ENCODE measurements at places on chromosomes 11 and 22. TPM values are rescaled to one million over a fixed set of nuclear protein-coding genes. Genes with fewer than 3 reads are reported as not detected.

GRCh38 chr11:91921974-91922373, 302.6 kb upstream of the FAT3 start:
- no peak for DNase-seq

DNA sequence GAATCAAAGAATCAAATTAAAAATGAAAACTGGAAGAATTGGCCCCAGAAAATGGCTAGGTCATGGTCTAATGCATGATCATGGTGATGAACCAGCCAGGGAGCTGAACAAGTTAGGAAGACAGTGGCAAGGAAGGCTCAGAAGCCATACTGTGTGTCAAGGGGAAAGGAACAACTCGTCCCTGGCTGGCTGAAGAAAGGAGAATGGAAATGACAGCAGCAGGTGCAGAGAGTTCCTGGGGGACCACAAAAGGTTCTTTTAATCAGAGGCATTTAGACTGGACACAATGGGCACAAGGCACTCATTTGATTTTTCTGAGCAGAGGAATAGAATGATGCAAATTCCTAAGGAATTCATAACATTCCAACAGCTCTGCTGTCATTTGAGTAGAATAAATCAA, 209.9 kb downstream of the LARGE1 start:
- no peak for DNase-seq

DNA sequence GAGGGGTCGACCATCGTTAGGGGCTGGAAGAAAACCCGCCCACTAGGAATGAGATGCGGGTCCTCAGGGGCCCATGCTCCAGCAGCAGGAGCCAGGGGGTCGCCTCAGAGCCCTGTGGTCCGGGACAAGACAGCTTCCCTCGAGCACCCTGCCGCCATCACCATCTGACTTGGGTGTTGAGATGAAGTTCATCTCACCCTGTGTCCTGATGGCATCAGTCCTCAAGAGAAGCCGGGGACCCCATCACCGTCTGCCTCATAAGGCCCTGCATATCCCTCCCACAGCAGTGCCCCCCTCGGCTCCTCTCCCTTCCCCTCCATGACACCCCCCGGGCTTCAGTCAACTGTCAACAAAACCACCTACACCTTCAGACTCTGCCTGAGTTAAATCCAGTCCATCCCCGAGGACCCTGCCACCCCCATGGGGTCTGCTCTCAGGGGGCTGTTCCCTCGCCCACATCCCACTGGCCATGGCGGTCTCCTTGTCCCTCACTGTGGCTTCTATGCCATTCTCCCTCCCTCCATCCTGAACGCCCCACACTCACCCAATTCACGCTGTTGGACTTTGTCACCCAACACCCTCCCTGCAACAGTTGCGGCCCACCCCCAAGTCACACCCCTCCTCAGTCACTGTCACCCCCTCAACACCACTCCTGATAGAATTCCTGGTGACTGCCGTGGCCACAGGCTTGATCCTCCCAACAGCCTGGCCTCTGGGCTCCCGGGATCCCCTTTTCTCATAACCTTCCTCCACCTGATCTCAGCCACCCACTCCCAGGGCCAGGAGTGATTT, 87.7 kb upstream of the RTL6 start:
- no peak for DNase-seq

- DNase-seq = no peak
These were observed 750.2 kb downstream of the OPCML start for GRCh38 chr11:132782102-132782501.

DNA sequence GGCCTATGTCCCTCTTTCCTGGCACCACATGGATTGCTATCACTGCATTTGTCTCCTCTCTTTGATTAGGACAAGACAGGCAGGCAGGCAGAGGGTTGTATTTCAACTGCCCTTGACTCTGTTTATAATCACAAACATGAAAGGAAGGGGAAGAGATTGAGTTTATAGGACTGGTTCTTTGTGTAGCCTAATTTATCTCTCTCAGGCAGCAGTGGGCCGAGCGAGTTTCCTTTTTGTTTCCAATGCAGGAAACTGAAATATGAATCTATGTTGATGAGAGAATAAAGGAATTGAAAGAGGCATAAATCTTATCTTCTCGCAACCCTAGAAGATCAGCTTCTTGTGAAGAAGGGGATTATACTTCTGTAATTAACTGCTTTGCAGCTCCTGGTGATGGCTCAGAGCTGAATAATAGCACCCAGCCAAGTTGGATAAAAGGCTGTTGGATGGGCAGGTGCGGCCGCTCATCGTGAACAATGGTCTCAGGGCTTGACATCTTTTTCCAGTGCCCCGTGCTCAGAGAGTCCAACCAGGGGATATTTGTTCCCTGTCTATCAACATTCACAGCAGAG, 80.6 kb upstream of the SYT13 start:
- DNase-seq = no peak

The APOA5 gene
- total RNA-seq = not detected

The CTSC gene
- 234 TPM for total RNA-seq

The MMP13 gene
- total RNA-seq = not detected

The APOL5 gene
- not detected for total RNA-seq

The IGLL5 gene
- 7.7 TPM for total RNA-seq
